ENCODE measurements at places on chromosomes 1 and 21. TPM values are rescaled to one million over a fixed set of nuclear protein-coding genes. Genes with fewer than 3 reads are reported as not detected.

The S1PR1 gene
- total RNA-seq, result 7.9 TPM

The SAMSN1 gene
- total RNA-seq, result not detected

The BATF3 gene
- total RNA-seq, result 0.42 TPM

The ST6GALNAC5 gene
- total RNA-seq, result 140 TPM

The PDC gene
- total RNA-seq, result not detected

The ANKRD34A gene
- total RNA-seq, result under 0.01 TPM

Measured in smooth muscle cell of the umbilical artery (primary cell).